Esophagus squamous epithelium (tissue), 5 donors: ENCODE measurements at places on chromosomes 6 and 20. TPM values are rescaled to one million over a fixed set of nuclear protein-coding genes. Genes with fewer than 3 reads are reported as not detected.

COL20A1 gene
- total RNA-seq, result not detected

- DNase-seq, result no peak
Measured at GRCh38 chr20:32045999-32046398, 6.0 kb upstream of the HCK start.

GRCh38 chr6:13500264-13500663 is 12.9 kb upstream of the GFOD1 start:
- no peak for DNase-seq

GRCh38 chr20:1938464-1939269 is 43.5 kb downstream of the SIRPA start:
- DNase-seq, result no peak

ALDH5A1 gene
- total RNA-seq, result 7.5 TPM

IGF2R gene
- 51.9 TPM for total RNA-seq

OR2H1 gene
- not detected for total RNA-seq
